GF-D8 (cell line): ENCODE measurements at places on chromosomes 13 and 19.
A peak's percentile ranks its signal among the peaks of the same experiment; 100 is the strongest.

GRCh38 chr13:31982124-31982523, 49.5 kb upstream of the FRY start:
- no peak for DNase-seq

- DNase-seq = no peak
Measured at GRCh38 chr13:106589716-106590115, 21.8 kb upstream of the ARGLU1 start.

- DNase-seq = no peak
Measured at GRCh38 chr19:47765523-47766358, 12.8 kb upstream of the SELENOW start.

DNA sequence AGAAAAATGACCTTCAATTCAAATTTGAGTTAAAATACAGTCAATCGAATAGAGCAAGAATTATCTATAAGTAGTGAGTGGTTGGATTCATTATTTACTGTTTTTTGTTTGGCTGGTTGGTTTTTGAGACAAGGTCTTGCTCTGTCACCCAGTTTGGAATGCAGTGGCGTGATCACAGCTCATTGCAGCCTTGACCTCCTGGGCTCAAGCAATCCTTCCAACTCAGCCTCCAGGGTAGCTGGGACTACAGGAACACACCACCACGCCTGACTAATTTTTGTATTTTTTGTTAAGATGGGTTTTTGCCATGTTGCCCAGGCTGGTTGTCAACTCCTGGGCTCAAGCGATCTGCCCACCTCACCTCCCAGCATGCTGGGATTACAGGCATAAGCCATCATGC, 25.0 kb downstream of the MTMR6 start:
- DNase-seq = no peak

- DNase-seq = no peak
Measured at GRCh38 chr13:46639033-46639981, 86.3 kb downstream of the LRCH1 start.

DNA sequence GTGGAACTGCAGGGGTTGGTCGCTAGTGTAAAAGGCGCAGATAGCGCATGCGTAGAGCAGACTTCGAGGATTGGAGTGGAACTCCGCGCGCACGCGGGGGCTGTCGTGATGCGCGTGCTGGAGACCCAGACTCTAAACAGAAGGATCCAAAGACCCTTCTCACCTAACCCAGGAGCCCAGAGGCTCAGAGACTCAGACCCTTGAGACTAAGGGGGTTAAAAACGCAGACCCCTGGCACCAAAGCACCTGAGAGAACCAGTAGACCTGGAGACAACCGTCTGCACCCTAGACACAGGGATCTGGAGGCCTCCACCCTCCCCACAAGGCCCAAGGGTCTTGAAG, 567 bp upstream of the CTU1 start:
- DNase-seq = no peak

GRCh38 chr19:17695198-17695597, 7.0 kb upstream of the UNC13A start:
- DNase-seq = no peak

GRCh38 chr13:63497601-63498000, 2082.0 kb upstream of the PCDH20 start:
- no peak for DNase-seq

DNA sequence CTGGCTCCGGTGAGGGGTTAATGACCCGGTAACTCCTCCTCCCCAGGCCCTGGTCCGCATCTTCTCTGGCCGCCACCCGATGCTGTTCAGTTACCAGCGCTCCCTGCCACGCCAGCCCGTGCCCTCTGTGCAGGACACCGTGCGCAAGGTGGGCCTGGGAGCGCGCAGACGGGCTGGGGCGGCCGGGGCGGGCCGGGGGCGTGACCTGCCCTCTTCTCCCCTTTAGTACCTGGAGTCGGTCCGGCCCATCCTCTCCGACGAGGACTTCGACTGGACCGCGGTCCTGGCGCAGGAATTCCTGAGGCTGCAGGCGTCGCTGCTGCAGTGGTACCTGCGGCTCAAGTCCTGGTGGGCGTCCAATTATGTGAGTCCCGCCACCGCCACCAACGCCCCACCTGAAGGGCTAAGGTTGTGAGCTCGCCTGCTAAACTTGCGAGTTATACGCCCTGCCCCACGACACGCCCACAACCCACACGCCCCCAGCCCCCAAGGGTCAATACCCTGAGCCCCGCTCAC, 10.4 kb downstream of the CPT1C start:
- no peak for DNase-seq

- no peak for DNase-seq
Measured at GRCh38 chr19:40716031-40716481, 630 bp downstream of the COQ8B start.

DNA sequence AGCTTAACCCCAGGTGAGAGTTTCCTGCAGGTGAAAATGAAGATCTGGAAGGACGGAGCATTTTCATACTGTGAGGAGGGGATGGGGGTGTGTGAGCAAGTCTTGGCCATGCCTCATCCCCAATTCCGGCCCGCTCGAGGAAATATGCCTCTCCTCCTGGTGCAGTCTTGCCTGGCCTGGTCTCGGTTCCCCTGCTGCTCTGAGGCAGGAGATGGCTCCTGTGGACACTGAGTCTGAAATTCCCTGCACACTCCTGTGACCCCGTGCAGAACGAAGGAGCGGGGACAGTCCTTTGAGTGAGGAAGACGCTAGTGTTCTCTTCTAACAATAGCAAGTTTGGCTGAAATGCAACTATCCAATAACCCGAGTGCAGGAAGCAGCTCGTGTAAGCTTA, 329 bp upstream of the ZNF439 start:
- no peak for DNase-seq

GRCh38 chr19:1082165-1082927, 12.8 kb downstream of the POLR2E start:
- DNase-seq = no peak

GRCh38 chr13:74770361-74770760, 636.2 kb upstream of the KLF12 start:
- DNase-seq = no peak

DNA sequence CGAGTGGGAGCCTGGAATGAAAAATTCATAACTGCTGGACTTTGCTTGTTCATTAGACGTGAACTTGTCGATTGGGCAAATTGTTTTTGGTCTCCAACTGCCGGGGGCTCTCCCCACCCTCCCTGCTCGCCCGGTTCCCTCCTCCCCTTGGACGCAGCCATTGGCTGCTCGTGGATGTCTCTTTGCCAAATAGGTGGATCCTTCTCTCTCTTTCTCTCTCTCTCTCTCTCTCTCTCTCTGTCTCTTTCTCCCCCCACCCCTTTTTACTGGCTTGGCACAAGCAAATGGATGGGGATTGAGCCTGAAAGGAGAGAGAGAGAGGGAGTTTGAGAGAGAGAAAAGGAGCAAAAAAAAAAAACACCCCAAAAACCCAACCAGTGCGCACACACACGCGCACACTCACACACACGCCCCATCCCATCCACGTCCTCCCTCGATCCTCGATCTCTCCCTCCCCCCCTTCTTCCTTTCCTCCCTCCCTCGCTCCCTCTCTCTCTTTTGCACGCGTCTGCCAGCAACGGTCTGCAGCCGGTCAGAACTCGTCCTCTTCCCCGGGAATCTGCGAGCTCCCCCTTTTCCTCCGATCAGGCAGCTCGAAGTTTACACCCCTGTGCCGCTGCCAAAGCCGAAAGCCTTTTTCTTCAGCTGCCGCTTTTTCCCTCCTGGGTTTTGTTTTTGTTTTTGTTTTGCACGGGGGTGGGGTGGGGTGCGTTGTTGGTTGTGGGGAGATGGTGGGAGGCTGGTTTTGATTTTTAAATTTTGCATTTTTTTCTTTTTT, 27.8 kb downstream of the NFIX start:
- DNase-seq = peak; percentile 87

- no peak for DNase-seq
Measured at GRCh38 chr13:34764246-34764645, 177.8 kb upstream of the NBEA start.

DNA sequence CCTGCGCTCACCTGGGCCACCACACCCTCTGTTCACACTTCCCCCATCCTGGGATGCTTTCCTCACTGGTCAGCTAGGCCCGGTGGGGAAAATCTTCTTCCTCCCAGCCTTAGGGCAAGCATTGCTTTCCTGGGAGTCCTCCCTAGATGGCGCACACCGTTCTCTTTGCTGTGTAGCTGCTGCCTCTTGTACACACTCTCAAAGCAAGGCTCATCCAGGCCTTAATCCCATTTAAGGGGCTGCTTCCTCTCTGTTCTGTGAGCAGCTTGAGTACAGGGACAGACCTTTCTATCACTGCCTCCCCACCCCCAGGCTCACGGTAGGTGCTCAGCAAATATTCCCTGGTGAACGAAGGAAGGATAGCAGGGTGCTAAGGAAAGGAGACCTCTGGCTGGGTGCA, 11.1 kb downstream of the SLC7A10 start:
- DNase-seq = no peak

DNA sequence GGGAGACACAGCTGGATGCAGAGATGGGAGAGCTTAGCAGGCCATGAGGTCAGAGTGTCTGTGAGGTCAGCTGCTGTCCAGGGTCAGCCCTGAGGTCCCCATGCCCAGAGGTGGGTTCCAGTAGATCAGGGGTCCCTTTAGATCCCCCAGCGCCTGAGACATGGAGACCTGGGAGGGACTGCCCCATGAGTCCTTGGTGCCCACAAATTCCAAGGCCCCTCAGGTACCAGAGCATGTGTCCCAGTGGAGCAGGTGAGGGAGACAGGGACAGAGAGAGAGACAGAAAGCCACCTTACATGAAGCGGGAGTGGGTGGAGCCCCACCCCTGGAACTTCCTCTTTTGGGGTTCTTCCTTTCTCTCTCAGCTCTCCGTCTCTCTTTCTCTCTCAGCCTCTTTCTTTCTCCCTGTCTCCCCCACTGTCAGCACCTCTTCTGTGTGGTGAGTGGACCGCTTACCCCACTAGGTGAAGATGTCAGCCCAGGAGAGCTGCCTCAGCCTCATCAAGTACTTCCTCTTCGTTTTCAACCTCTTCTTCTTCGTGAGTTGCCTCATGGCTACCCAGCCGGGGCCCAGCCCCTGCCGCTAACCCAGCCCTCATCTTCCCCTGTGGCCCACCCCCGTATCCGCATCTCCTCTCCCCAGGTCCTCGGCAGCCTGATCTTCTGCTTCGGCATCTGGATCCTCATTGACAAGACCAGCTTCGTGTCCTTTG, at the start of gene CD37:
Gene CD37, plus strand, starts transcription at position 336 of the 713 bp plus-strand sequence. Its CDS starts 135 bp downstream, at position 471.
- DNase-seq = peak; percentile 10

DNA sequence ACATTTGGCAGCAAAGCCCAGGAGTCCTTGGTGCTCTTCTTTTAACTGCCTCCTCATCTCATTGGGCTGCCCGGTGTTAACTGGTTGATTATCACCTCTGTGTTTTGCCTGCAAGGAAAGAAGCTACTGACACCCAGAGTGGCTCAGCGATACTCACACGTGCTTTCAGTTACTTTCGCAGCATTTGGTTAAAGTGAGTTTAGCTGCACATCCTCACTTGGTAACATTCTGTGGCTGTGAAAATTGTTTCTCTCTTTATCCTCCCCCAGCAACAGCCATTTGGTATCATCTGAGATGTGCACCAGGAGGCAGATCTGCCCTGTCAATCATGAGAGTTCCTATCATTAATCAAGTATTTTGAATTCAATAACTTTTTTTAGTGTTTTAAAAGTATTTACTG, 44.6 kb upstream of the GPR183 start:
- DNase-seq = no peak

DNA sequence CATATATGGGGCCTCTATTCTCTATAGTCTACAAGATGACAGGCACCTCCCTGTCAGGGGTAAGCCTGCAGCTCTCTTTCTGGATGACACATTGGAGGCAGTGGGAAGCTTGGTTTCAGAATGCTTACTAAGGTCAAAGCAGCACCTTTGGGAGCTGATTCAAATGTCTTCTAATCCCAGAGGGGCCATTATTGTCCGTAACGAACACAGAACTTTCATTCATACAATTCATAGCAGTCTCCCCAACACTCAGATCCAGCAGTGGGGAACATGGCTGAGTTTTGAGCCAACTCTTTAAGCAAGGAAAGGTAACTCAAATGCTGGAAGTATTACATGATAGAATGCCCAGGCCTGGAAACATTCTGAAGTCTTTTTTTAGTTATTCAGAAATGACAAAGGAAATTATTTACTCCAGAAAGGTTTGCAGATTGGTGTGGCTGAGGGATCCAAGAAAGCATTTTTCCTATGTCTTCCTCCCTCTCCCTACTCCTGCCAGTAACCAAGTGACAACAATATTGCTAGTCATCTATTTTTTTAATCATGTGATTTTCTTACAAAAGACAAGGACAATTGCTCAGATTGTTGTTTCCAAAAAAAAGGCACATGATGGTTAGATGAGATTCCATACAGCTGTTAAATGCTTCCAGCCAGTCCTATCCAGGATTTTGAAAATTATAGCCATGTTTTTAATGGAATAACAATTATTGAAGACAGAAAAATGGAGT, 118.7 kb downstream of the FOXO1 start:
- DNase-seq = no peak

- no peak for DNase-seq
Measured at GRCh38 chr13:20964904-20965303, 62.4 kb upstream of the XPO4 start.

DNA sequence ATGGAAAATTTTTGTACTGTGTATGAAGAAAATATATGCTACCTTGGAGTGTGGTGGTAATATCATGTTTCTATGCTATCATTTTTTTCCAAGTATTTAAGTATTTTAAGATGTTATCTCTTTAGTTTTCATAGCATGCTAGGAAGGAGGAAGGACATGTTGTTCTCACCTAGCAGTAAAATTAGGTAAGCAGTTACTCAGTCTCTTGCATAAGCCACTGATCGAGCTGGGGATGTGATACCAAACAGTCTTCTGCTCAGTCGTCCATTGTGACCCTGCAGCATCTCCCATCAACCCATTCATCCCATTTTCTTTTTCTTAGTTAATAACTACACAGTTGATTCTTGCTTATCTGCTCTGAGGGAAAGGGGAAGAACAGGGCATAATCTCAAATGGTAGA, 130.6 kb downstream of the KLF5 start:
- DNase-seq = no peak

DNA sequence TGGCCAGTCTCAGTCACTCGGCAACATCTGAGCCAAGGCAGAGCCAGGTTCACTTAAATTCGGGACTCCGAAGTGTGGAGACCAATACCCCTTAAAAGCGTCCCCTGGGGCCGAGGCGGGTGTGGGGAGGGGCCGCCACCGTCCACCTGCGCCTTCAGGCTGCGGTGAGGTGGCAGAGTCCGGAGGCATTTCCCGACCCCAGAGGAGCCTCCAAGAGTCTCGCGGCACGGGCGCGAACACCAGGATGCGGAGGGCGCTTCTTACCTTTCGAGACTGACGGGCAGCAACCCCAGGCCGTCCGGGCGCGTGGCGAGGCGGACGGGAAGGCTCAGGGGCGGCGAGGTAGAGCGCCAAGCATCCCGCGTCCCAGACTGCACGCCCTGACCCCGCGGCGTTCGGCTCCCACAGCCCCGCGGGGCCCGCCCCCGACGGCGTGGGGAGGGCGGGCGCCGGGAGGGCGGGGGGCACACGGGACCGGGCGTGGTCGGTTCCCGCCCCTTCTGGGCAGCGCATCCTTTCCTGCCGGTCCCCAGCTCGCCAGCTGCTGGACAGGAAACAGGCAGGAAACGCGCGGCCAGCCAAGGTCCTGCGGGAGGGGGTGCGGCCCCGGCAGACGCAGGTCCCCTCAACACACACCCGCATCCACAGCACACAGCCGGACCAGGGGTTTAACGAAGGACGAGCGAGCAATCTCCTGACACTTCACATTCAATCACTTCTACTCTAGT, at the start of gene THSD1:
Gene THSD1, minus strand, starts transcription at position 406 of the 728 bp plus-strand sequence. CDS start 3,572 bp downstream, outside the sequence.
- DNase-seq = no peak

- peak; percentile 83 for DNase-seq
Measured at GRCh38 chr19:45092747-45093678, at the start of gene PPP1R37. Gene PPP1R37 (plus strand): TSS chr19:45093179. CDS start chr19:45093326, 147 bp downstream.

- DNase-seq = no peak
Measured at GRCh38 chr19:7654401-7654800, 14.4 kb upstream of the RETN start.
